ENCODE measurements at places on chromosomes 12 and 14.
A peak's percentile ranks its signal among the peaks of the same experiment; 100 is the strongest.

DNA sequence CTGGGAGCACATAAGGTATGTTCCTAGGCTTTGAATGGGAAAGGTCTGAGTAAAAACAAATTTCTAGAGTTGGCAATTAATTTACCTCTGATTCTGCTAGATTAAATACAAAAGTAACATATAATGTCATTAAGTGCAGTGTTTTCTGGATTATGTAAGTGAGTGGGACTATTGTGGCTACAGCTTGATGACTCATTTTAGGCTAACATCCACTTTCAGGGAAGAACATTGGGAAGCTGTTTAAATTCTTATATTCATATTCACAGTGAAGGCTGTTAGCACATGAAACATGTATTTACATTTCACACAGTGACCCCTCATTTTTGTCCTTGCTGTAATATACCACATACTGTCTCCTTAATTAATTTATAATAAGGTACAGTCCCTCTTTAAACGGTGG, 13.2 kb upstream of the BMAL2 start:
- no peak for DNase-seq

DNA sequence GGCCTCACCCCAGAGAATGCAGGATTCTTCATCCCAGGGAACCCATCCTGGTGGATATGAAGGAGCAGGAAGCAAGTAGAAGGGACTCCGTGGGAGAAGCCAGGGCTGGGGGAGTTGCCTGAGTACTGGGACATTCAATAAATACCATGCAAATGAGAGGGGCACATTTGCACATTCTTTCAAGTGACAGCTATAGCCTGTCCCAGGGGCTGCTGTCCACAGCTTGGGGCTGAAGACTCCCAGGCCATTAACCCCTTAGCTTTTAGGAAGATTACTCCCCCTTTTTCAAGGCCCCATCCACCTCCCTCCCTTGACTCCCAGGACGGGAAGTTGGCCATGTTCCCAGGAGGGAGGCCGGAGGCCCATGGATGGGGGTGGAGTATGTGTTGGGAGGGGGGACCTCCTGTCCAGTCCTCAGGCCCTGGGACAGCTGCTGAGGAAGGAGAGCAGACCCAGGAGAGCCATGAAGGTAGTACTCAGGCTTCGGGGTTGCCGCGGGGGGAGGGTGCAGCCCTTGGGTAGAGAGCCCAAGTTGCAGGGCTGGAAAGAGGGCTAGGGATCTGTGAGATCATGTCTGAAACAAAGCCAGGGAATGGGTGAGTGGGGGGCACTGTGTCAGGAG, 974 bp upstream of the TNS2 start:
- DNase-seq = no peak

DNA sequence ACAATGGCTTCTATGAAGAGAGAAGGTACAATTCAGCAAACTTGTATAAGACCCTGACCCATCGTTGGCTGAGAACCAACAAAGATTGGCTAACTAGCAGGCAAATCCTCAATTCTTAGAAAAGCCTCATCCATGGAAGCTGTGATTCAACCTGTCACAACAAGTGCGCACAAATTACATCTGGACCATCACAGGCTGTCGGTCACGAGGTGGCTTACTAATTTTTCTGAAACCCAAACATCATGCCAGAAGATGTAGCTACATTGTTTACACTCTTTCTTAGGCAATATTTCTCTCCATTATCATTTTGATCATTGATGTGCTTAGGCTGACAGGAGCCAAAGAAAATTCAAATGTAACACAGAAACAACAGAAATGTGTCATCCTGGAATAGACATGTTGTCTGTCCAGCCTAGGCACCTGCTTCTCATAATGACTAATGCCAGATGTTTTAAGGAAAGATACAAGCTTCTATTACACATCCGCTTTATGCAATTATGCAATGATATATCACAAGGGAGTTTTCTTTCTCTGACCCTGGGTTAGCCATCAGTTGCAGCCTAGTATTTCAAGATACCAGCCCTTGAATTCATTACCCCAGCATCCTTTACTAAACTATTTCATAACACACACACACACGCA, 92.9 kb upstream of the DIO2 start:
- DNase-seq = no peak

DNA sequence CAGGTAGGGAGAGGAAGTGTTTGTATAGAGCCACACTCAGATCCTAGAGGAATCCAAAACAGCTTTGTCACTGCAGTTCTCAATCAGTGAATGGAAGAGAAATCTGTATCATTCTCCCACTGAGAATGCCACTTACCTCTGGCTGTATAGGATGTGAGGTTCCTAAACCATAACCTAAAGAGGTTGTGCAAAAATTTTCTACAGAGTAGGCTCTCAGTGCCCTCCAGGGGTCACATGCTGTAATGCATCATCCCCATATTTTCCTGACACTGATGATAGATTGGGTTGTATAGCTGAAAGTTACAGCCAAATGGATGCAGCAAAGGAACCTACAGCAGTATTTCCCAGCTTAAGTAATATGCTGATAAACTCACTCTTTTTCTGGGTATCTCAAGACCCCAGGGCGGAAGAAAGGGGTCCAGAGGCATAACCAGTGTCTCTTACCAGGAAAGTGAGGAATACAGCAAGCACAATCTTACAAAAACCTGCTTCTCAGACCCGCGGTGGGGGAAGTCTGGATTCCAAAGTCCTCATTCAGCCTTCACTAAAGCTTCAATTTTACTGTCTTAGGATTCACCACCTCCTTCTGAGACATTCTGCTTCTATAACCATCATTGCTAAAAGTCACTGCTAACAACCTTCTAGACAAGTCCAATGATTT, 3.8 kb downstream of the BCDIN3D start:
- peak; percentile 30 for DNase-seq

DNA sequence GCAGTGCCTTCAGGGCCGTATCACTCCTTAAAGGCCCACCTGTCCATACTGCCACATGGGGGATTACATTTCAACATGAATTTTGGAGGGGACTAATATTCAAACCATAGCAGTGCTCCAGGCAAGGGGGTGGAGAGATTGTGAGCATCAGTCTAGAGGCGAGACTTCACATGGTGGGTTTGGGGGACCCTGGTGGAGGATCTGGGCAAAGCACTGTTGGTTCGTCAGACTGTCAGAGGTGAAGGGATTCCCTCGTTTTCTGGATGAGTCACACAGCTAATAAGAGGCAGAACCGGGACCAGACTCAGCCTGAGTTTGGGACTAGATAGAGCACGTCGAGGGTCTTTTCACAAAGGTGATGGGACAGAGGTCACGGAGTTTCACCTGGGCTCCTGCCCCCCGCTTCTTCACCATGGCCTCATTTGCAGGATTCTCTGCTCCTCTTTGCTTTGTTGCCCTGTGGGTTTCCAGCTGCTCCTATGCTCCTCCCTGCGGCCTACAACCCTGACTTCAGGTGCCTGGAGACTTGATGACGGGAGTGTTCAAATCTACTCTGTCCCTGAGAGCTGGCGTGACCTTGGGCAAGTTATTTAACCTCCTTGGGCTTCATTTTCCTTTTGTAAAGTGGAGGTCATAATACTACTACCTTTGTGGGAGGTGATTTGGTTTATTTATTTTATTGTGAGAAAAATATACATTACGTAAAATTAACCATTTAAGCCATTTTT, 41.5 kb downstream of the TEAD4 start:
- DNase-seq = no peak

DNA sequence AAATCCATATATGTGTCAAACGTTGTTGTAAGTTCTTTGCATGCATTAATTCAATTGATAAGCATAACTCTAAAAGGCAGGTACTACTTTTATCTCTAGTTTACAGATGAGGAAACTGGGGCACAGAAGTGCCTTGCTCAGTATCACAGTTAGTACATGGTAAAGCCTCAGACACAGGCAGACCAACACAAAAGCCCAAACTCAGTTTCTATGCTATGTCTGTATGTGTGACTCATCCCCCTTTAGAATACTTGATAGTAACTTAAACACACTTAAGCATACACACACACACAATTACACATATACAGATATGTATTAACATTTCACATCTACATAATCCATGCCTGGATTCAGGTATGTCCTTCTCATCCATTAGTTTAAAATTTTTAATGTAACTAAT, 88.0 kb downstream of the EPS8 start:
- DNase-seq = no peak

DNA sequence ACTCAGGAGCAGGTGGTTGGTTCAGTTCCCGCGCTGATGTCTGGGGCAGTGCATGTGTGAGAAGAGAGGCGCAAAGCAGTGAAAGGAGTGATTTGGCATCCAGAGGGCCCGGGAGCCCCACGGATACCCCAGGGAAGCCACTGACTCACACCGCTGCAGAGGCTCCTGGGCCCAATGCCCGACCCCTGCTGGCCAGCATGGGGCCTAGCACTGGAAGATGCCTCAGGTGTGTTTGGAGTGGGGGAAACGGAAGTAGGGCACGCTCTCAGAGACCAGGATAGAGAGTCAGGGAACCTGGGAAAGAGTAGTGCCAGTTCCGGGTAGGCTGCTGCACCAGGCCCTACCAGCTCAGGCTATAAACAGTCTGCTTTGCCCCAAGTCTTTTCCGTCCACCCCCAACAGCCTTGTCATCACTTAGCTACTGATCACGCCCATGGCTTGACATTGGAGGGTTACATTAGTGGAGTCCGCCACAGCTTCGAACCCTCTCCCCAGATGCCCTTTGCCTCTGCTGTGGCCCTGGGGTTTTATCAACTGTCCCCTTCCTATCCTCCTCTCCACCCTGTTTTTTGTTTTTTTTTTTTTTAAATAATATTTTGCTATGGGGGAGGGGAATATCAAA, 9.5 kb upstream of the CSAD start:
- peak; percentile 21 for DNase-seq

GRCh38 chr12:12518919-12519318, 43.7 kb downstream of the DUSP16 start:
- no peak for DNase-seq

DNA sequence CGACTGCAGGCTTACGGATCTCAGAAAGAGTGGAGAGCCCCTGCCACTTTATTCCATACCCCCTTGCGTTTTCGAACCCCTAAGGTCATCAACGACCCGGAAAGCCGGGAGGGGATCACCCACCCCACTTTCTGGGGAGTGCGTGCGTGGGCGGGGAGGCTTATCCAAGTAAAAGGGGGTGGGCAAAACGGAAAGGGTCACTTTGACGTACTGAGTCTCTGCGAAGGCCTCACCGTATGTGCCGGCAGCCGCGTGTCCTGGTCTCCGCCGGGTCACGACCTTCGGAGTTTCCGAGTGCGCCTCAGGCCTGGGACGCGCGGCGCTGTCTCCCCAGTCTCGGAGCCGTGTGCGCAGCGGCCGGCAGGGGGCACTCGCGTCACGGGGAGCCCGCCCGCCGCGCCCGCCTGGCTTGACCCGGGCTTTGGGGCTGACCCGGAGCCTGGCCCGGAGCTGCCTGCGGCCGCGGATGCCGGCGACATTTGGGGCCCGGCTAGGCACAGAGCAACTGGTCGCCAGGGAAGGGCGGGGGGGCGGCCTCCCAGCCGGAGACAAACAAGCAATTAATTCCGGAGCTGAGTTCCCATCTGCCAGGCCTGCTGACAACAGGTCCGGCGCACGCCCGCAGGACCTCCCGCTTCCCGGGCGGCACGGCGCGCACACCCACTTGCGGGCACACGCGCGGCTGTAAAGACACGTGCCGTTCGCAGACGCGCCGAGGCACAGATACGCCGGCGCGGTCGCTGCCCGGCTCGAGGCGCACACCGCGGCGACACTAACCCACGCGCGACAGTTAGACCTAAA, 890 bp upstream of the KIF26A start:
- DNase-seq = peak; percentile 18

DNA sequence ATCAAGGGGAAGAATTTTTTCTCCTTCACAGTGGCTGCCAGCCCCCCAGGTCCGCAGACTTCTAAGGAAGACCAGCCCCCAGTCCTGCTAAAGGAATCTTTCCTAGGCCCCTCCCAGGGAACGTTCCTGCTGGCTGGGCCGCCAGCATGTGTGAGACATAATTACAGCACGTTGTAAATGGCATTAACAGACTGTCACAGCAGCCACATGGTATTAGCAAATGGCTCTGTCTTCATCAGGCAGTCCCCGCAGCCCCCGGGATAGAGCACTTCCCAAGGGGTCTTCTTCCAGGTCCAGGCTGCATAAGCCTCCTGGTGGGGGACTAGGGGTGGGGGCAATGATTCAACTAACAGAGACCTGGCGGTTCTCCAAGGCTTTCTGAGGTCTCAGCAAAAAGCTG, 34.9 kb upstream of the FAM222A start:
- peak; percentile 31 for DNase-seq

GRCh38 chr14:76348898-76349297, 27.0 kb upstream of the ESRRB start:
- no peak for DNase-seq

GRCh38 chr12:85310456-85311076, 30.5 kb downstream of the ALX1 start:
- DNase-seq = no peak

DNA sequence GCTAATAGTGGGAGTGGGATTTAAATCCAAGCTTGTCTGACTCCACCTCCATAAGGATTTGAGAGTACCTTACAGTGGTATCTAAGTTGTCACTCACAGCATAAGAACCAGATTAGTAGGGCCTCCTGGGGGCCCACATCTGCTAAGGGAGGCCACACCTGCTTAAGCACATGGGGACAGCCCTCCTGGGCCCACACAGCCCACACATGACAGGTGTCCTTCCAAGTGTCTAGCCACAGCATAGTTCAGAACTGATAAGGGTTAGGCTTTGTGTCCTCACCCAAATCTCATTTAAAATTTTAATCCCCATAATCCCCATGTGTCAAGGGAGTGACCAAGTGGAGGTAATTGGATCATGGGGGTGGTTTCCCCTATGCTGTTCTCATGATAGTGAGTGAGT, 186.0 kb upstream of the HMGA2 start:
- DNase-seq = no peak

- no peak for DNase-seq
These were observed 168.9 kb upstream of the RASSF8 start for GRCh38 chr12:25789541-25789944.

GRCh38 chr12:125287155-125287847, 222.1 kb downstream of the AACS start:
- DNase-seq = no peak

DNA sequence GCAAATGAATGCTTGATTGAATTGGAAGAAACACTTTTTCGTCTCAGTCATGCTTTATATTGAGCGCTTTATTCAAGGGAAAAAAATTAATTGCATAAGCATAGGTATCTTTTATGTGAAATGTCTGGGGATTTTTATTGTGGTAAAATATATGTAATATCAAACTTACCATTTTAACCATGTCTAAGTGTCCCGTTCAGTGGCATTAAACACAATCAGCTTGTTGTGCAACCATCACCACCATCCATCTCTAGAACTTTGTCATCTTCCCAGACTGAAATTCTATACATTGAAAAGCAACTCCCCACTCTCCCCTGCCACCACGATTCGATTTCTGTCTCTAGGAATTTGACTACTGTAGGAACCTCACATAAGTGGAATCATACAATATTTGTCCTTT, 39.8 kb downstream of the PHLDA1 start:
- no peak for DNase-seq

- DNase-seq = no peak
These were observed 282.7 kb upstream of the SFSWAP start for GRCh38 chr12:131428091-131428685.

GRCh38 chr12:53056296-53056695, 6.4 kb downstream of the TNS2 start:
- DNase-seq = no peak

- DNase-seq = no peak
These were observed 128.0 kb downstream of the ETV6 start for GRCh38 chr12:11777451-11777850.

- DNase-seq = no peak
These were observed 13.6 kb upstream of the OR4Q3 start for GRCh38 chr14:19729763-19730162.

GRCh38 chr12:28057856-28058615, 85.5 kb upstream of the PTHLH start:
- no peak for DNase-seq

- DNase-seq = no peak
These were observed 147.3 kb downstream of the CEP83 start for GRCh38 chr12:94312378-94312777.

- no peak for DNase-seq
These were observed 1109.2 kb downstream of the TMEM121 start for GRCh38 chr14:106635569-106635968.

Measured in NCI-H2227 treated with DMSO at 0.1 percent for 48 hours (cell line).